ENCODE measurements at places on chromosomes 7 and 10. TPM values are rescaled to one million over a fixed set of nuclear protein-coding genes. Genes with fewer than 3 reads are reported as not detected.

- peak; percentile 25 for DNase-seq
Observed at GRCh38 chr10:102230861-102231356, 4.8 kb downstream of the ELOVL3 start.

GRCh38 chr7:132619967-132620366, 43.7 kb upstream of the PLXNA4 start:
- no peak for DNase-seq

Gene SCART1
- total RNA-seq: 0.95 TPM

DNA sequence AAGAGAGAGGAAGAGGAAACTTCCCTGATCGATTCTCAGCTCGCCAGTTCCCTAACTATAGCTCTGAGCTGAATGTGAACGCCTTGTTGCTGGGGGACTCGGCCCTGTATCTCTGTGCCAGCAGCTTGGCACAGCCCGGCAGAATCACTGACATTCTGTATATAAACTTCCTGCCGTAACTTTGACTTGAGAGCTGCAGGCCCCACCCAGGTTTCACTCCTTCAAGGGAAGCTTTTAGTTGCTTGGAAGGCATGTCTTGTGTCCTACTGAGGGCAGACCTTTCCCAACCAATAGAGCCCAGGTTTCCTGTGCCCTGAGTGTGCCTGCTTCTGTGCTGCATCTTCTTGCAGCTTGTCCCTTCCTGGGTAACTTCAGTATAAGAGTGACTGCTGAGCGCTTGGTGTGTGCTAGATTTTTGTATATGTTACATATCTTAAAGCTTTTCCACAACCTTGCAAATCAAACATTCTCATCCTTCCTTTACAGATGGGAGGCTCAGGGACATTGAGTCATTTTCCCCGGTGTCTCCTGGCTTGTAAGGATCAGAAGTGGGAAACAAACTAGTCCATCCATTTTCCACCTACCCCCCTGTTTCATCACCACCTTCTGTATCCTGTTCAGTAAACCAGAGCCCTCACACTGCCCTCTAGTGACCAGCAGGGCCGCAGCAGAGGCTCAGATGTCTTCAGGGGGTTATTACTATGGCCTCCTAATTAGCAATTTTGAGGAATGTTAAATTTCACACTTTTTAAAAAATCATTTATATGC, 225.2 kb upstream of the PRSS58 start:
- DNase-seq: no peak

GRCh38 chr7:113953553-113953952, 34.7 kb upstream of the PPP1R3A start:
- DNase-seq: no peak

- DNase-seq: no peak
Observed at GRCh38 chr7:157000741-157001653, 9.5 kb downstream of the MNX1 start.

DNA sequence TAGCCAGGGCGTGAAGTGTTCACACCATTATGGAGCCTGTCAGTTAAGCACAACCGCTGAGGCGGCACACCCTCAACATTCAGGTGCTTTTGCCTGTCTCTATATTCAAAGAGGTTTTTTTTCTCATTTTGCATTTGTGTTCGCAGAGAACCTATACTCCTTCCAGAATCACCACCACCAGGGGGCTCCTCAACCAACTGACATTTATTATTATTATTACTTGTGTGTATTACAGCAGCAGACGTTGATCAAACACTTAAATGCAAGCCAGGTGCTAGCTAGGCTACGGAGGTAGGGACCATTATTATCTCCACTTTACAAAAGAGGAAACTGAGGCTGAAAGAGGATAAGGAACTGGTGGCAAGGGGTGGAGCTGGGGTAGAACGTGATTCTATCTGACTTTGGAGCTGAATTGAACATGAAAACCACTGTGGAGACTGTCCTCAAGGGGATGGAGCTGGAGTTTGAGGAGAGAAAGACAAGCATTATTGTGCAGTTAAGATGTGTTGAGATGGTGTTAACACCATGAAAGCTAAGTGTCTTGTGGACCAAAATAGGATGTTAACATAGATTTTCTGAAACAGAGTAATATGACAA, 133.8 kb upstream of the PLXNA4 start:
- peak; percentile 45 for DNase-seq

- no peak for DNase-seq
Observed at GRCh38 chr7:140126435-140127034, 50.2 kb downstream of the KDM7A start.

Gene KCND2
- total RNA-seq: 0.13 TPM

GRCh38 chr10:47311932-47312662, 10.2 kb upstream of the GDF2 start:
- DNase-seq: peak; percentile 88

GRCh38 chr10:31320550-31321211, 1.7 kb downstream of the ZEB1 start:
- peak; percentile 35 for DNase-seq

GRCh38 chr7:99597762-99598501, at the start of gene TMEM225B:
Gene TMEM225B, plus strand, starts transcription at chr7:99598267. Its CDS starts 6,122 bp downstream, at chr7:99604389.
- no peak for DNase-seq

- no peak for DNase-seq
Observed at GRCh38 chr7:12814828-12815227, 127.4 kb downstream of the ARL4A start.

DNA sequence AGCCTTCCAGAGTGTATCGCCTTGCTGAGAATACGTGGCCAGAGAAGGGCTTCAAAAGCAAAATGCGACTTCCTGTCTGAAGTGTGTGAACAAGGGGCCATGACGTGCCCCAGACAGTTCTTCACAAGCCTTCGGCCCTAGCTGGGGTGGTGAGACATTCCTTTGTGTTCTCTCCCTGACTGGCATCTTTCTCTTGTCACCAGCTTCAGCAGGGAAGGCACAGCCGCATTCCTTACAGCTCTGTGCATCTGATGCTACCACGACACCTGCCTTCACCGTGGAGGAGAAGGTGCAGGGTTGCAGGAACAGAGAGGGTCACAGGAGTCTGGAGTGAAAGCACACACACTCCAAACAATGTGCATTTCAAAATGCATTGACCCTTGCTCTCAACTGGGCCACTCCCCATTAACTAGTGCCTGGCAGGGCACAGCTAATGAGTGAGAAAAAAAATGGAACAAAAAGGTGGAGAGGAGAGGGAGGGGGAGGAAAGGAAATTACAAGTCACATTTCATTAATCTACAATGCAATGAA, 93.4 kb downstream of the GPR26 start:
- no peak for DNase-seq

Gene ZNF425
- total RNA-seq: 0.94 TPM

GRCh38 chr10:111545861-111546605, 469.2 kb downstream of the ADRA2A start:
- no peak for DNase-seq

Gene CYP2E1
- total RNA-seq: 6.0 TPM

Gene SSC4D
- 2.4 TPM for total RNA-seq

GRCh38 chr10:4127518-4128315, 342.7 kb upstream of the KLF6 start:
- DNase-seq: no peak

Gene WNT16
- not detected for total RNA-seq

GRCh38 chr10:43322769-43323168, 48.7 kb upstream of the FXYD4 start:
- DNase-seq: peak; percentile 85

DNA sequence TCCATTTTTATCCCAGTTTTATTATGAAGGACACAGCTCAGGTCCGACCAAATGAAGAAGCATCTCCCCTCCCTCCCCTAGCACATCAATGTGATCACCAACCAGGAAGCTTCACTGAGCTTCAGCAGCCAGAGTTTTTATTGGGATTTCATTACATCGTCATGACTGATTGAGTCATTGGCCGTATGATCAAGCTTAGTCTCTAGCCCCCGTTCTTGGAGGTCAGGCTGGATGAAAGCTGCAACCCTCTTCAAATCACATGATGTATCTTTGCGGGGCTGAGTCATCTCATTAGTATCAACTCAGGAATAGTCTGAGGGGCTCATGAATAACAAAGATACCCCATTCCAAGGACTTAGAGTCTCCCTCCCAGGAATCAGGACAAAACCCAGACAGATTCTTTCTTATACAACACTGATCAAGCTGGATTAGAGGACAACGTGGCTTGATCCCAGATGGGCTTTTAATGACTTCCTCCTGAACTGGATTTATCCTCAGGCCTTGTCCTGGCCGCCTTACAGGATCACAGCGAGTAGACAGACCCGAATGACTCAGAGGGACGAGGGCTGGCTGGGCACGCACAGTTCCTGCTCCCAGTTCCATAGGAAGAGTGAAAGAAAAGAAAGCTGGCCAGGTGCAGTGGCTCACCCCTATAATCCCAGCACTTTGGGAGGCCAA, 14.5 kb downstream of the LIMK1 start:
- no peak for DNase-seq

- DNase-seq: no peak
Observed at GRCh38 chr10:69074532-69074931, 13.4 kb upstream of the SRGN start.

- DNase-seq: no peak
Observed at GRCh38 chr10:121644501-121644900, 46.3 kb upstream of the FGFR2 start.

Gene MRLN
- not detected for total RNA-seq

Gene TMEM72
- total RNA-seq: 2.0 TPM

DNA sequence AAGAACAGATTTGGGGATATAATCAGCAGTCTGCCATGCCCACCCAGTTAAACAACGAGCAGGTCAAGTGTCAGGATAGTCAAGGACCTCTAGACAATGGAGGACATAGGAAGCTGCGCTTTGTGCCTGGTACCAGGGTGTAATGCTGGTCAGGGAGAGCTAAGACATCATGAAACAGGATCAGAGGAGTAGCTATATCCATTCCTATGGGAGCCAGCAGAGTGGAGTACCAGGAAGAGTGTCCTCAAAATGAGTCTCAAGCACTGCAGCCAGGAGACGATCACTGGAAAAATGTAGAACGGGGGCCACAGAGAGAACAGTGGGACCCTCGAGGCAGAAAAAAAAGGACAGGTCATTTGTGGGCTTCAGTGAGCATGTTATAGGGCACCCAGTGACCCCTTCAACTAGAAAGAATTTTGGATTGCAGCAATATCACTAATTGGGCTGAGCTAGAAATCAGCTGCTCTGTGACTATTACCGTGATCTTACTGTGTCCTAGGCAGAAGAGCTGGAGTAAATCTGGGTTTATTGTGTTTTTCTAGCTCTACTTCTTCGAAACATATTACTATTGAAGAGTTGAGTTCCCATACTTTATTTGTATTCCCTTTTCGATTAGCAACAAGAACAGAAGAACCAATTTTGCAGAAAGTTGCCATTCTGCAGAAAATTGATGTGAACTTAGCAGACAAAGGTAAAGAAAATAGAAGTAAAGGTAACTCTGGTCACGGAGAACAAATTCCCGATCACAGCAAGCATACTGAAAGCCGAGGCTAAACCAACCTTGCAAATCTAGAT, 319.6 kb downstream of the AHR start:
- no peak for DNase-seq

Data from pancreas (tissue), 10 donors.